ENCODE measurements at places on chromosomes 11 and 22.

- DNase-seq = no peak
Observed at GRCh38 chr22:36897611-36898010, 15.8 kb upstream of the CSF2RB start.

DNA sequence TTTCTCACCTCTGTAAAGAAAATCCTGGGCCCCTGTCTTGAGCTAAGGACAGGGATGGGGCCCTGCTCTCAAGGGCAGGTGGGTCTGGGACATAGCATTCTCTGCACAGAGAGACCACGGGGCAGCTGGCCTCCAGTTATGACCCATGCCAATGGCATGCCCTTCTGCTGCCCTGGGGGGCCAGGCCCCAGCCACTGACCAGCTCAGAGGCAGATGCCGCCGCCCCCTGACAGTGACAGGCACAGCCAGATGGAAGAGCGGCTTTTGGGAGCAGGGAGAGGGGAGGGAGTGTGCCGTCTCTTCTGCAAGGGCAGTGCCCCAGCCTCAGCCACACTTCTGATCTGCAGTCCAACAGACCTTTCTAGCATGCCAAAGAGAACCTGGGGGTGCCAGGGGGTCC, 114.8 kb upstream of the NAV2 start:
- no peak for DNase-seq

- no peak for DNase-seq
Observed at GRCh38 chr11:26519469-26519868, 52.6 kb downstream of the MUC15 start.

DNA sequence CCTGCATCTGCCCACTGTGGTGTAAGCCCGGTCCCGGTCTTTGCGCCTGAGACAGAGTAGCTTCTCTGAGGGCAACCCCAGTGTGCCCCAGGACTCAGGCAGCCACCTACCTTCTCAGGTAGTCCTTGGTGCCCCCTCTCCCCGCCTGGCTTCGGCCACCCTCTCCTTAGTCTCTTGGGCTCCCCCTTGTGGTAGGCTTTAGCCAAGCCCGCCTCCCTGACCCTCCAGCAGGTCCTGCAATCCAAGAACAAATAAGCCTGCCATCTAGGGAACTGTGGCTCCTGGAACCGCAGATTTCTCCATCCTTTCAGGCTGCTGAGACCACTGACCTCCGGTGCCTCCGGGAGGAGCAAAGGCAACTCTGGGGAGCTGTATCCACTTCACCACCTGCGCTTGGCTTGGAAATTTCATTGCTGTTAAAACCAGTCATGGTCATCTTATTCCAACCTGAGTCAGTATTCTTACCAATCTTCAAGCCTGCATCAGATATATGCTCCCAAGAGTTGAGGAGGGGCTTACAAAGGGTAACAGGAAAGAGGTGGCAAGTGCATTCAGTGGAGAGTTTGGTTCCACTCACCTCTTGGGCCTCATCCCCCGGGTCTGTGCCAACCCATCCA, 52.8 kb upstream of the TENM4 start:
- peak; percentile 59 for DNase-seq

GRCh38 chr22:49638788-49639187, 188.9 kb downstream of the BRD1 start:
- DNase-seq = peak; percentile 22

DNA sequence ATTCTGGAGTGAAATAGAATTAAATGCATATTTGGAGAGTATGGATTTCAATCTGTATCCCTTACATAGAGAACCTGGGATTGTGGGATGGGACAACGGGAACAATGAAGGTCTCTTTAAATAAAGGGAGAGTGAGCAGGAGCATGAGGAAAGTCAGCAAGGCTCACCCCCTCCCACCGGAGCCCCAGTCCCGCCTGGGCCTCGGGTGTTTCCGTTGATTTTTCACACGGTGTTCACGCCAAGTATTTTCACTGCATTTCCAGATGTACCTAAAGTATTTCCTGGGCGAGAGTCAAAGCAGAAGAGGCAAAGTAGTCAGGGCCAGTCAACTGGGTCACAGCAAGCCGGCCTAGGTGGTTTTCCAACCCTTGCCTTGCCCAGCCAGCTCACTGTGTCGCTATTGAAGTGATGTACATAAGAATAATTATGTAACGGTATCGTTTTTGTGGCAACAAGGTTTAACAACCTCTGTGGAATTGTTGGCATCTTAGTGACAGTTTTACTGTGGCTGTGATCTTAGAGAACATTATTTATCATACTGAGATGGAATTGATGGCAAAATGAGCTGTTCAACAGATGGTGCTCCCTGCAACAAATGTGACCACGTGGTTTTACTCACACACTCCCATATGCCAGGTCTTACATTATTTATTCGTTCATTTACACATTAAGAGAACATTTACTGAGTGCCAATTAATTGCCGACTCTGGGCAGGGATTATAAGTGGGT, 177.3 kb downstream of the ADAMTS15 start:
- DNase-seq = no peak

DNA sequence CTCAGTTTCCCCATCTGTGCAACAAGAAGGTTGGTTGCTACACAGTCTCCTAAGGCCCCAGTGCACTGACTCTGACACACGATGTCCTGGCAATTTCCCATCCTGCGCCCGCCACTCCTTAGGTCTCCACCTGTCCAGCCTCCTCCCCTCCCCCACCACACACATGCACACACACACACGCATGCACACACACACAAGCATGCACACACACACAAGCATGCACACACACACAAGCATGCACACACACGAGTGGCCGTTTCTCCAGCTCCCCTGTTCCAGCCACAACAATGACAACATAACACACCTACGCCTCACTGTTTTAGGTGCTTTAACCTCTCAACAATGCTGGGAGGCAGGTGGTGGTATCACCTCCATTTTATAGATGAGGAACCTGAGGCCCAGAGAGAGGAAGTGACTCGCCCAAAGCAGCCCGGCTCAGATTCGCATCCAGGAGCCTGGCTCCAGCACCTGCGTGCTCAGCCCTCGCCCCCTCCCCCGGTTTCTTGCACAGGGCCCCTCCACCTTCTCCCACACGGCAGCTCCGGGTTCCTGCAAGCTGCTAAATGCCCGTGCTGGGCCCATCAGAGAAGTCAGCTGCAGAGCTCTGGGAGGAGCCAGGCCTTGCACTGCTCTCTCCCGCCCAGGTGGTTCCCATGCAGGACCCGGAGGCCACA, 13.0 kb downstream of the CYTH4 start:
- DNase-seq = no peak

GRCh38 chr22:28417431-28417830, 262.2 kb downstream of the TTC28 start:
- DNase-seq = no peak

GRCh38 chr11:69051381-69052342, 2.9 kb downstream of the TPCN2 start:
- DNase-seq = no peak

DNA sequence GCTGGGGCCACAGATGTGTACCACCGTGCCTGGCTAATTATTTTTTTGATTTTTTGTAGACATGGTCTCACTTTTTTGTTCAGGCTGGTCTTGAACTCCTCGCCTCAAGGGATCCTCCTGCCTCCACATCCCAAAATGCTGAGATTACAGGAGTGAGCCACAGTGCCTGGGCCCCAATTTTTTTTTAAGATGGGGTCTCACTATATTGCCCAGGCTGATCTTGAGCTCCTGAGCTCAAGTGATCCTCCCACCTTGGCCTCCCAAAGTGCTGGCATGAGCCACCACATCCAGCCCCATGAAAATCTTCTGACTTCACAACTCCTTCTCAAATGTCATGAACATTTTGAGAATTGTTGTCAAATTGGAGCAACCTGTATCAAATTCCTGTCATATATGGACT, 2.3 kb upstream of the ANKRD54 start:
- no peak for DNase-seq

GRCh38 chr22:30922151-30922611, 46.4 kb downstream of the MORC2 start:
- DNase-seq = peak; percentile 15

- no peak for DNase-seq
Observed at GRCh38 chr11:72924568-72925190, 110.5 kb downstream of the ATG16L2 start.

GRCh38 chr11:203056-203944, 3.9 kb downstream of the BET1L start:
- DNase-seq = no peak
